ENCODE measurements at places on chromosomes 16 and 17.
A peak's percentile ranks its signal among the peaks of the same experiment; 100 is the strongest.

DNA sequence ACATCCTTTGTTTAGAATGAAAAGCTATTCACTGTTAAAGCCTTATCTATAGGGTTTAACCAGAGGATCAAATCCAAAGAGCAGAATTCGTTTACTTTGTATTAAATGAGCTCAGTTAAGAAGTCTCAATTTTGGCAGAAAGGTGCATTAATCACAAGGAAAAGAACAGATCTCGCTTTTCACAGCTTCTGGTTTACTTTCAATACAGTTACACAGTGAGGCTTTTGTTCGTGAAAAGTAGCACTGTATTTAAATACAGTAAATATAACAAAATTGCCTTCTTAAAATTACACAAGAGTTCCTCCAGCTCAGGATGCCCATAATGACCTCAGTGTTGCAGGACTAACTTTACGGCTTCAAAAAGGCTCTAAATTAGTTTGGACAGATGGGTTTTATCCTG lies 669.1 kb upstream of the SALL1 start:
- no peak for DNase-seq

DNA sequence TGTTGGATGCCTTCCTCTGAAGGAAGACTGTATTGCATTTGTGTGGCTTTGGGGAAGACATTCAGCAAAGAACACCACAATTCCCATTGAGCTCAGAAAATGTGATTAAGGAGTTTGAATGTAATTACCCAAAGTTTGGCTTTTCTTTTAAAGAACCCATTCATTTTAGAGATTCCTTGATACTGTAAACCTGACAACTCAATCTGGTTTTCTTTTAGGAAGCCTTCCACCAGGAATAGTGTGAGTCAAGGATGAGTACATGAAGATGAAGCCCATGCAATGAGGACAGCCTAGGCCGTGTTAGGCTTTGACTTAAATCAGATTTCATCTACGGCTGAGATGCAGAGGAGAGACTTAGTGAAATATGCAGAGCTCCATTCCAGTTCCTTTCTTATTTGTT lies 271.7 kb upstream of the TBX2 start:
- DNase-seq: peak; percentile 60

- no peak for DNase-seq
Measured at GRCh38 chr17:298791-299450, 53.7 kb downstream of the RPH3AL start.

GRCh38 chr16:88062341-88063210 lies 111.3 kb downstream of the BANP start:
- peak; percentile 70 for DNase-seq

DNA sequence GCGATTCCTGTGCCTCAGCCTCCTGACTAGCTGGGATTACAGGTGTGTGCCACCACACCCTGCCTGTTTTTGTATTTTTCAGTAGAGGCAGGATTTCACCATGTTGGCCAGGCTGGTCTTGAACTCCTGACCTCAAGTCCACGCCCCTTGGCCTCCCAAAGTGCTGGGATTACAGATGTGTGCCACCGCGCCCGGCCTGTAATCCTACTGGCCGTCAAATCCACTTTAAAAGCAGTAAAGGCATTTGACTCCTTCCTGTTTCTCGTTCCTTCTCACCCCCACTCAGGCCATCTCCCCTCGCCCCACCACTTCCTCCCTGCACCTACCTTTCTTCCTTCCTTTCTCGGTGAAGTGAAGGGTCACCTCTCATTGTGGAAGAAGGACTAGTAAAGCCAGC lies 69.4 kb upstream of the CREBBP start:
- no peak for DNase-seq

DNA sequence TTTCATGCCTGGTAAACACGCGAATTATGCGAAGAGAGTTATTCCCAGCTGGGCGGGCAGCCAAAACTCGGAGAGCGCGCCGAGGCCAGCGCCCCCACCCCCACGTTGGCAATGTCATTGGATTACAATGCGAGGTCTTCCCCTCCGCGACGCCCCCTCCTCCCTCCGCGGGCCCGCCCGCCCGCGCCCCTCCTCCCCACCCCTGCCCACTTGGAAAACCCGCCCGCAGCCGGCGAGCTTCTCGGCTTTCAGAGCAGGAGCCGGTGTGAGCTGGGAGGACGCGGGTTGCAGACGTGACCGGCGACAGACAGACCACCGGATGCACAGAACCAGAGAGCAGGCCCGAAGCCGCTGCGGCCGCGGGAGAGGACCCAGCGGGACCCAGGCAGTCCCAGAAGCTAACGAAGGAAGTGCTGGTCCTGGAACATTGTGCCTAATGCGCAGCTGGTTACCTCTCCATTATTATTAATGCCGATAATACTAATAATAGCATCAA lies 4.0 kb downstream of the NOG start:
- peak; percentile 60 for DNase-seq

GRCh38 chr17:36942019-36942599 lies 4.8 kb downstream of the LHX1 start:
- no peak for DNase-seq

DNA sequence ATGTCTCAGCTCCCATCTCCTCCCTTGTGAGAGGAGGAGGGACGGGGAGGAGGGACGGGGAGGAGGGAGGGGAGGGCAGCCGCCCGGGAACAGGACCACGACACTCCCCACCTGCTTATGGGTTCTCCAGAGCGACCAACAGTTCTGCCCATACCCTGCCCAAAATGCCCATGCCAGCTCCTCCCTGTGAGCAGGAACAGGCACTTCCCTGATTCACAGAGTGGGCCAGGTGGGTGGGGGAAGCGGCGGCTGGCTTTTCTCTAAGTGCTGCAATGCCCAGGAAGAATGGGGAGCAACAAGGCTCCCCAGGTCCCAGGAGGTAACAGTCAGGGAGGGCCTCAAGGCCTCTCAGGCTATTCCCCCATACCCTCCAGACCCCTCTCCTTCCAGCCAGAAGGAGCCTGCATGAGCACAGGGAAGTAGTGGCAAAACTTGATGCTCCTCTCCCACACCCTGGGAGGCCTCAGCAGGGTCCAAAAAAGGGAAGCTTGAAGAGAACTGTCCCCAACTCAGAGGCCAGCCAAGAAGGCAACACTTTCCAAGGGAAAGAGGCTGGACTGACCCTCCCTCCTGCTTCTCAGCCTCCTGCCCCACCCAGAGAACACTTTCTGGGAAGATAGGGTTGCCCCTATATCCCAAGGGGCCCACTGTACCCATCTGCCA lies 53.8 kb downstream of the MYO18A start:
- DNase-seq: no peak

- DNase-seq: no peak
Measured at GRCh38 chr16:50666658-50667496, 14.2 kb downstream of the SNX20 start.

DNA sequence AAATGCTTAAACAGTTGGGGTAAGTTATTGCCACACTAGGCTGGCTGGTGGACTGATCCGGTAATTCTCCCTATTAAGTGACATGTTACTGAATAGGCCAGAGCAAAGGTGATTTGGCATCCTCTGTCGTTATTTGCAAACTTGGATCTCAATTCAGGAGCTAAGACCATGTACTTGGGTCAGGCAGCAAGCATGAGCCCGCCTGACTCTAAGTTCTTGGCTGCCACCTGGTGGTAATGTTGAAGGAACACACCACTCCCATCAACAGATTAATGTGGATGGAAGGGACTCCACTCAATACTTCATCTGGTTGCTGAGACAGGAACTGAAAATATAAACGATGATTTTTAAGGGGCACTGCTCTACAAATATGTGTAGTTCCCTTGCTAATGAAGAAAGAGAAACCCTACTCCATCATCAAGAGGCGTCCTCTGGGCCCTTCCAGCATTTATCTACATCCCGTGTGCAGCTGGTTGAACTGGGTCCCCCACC lies 70.8 kb downstream of the EMP2 start:
- peak; percentile 74 for DNase-seq

GRCh38 chr16:69535123-69536050 lies 30.4 kb upstream of the NFAT5 start:
- peak; percentile 81 for DNase-seq

DNA sequence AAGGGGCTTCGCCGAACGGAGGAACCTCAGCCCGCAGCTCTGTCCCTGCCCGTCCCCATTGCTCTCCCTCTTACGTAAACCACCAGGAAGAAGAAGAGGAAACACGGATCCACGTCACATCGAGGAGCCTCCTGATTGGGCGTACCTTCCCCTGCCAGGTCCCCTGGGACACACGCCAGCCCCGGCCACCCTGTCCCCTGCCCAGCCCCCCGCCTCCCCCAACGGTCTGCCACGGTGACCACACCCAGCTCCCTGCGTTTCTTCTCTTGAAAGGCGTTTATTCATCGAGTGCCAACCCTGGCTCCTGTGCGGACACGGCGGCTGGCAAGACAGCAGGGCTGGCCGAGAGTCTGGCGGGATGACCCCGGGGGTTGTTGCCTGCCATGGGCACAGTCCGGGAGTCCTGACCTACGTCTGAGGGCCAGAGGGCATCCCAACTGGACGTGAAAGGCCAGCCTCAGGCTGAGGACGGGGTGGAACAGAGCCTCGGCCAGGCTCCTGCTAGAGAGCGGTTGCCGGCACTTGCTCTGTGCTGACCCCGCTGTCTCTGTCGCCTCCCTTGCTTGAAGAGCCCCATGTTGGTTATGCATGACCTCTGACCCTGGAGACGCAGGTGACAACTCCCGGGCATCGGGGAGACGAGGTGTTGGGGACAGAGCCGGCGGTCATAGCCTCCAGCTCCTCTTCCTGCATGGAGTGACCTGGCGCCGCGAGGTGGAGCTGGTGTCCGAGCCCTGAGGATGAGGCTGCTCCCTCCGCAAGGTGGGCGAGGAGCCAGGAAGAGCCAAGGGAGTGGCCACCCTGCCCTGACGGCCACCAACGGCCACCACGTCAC lies 40.5 kb upstream of the ACSF3 start:
- no peak for DNase-seq

- no peak for DNase-seq
Measured at GRCh38 chr16:86107215-86107825, 208.4 kb downstream of the IRF8 start.

- DNase-seq: no peak
Measured at GRCh38 chr17:62737513-62737912, 70.6 kb downstream of the MARCHF10 start.

- peak; percentile 20 for DNase-seq
Measured at GRCh38 chr17:45794840-45795239, 10.7 kb downstream of the CRHR1 start.

GRCh38 chr17:61813211-61813610 lies 50.1 kb downstream of the BRIP1 start:
- no peak for DNase-seq

DNA sequence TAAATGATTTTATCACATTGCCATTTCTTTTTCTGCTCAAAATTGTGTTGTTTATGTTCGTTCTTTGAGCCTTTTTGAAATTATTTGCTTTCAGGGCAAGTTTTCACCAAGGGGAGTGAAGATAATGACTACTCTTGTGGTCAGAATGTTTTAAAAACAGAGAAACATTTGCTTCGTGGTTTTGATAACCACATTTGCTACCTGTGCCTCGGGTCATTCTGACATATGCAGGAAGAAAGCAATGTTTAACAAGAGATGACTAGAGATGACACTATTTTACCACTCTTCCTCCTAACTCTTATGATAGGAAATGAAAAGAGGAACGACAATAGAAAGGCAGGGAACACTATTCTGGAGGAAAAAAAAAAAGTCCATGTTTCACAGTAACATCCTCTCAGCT lies 1496.5 kb upstream of the GOT2 start:
- DNase-seq: peak; percentile 54

DNA sequence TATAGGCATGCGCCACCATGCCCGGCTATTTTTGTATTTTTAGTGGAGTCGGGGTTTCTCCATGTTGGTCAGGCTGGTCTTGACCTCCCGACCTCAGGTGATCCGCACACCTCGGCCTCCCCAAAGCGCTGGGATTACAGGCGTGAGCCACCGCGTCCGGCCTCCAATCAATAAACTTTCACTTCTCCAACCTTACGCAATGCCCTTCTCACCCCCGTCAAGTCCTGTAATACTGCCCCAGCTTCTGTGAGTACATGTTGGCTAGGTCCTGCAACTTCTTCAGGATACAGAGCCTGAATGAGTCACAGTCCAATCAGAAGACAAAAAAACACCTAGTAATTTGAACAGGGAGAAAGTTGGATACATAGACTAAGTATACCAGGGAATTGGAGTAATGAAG lies 47.1 kb upstream of the PHOSPHO1 start:
- no peak for DNase-seq

- DNase-seq: peak; percentile 0
Measured at GRCh38 chr16:9469512-9469911, 378.1 kb downstream of the HAPSTR1 start.

DNA sequence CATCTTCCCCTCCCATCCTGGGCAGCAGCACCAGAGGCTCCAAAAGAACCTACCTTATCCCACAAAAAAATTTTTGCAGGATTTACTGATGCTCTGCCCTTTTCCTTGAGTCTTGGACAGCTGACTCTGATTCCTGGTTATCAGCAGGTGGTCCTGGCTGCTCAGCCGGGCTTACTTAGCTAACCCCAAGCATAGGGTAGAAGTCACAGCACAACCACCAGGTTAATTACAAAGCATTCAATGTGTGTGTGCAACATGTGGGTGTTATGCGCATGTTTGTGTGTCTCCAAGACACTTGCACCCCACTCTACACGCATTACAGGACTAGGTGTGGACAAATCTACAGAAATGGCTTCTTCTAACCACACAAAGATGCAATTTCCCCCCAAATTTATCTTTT lies 36.3 kb downstream of the PECAM1 start:
- no peak for DNase-seq

GRCh38 chr17:41284546-41284945 lies 9.0 kb downstream of the KRTAP9-7 start:
- no peak for DNase-seq

GRCh38 chr16:49023050-49023449 lies 258.6 kb downstream of the CBLN1 start:
- DNase-seq: peak; percentile 54

DNA sequence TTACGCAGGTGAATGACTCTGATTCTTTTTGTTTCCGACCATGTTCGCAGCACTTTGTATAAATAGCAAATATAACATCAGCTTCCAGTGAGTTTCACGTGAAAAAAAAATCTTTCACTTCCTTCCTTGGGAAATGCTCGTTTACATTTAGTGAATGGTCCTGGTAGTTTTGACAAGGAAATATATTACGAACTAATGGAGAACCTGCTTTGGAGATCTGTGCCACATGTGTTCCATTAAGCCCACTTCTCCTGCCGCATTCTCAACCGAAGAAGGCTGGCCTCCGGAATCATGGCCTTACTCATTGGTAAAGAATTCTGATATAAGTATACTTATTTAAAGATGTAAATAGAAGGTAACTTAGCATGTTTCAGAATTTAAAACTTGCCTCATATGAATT lies 3.6 kb downstream of the CRAMP1 start:
- DNase-seq: peak; percentile 55

Measured in ELR (cell line).